ENCODE measurements at places on chromosomes 7 and 10.
A peak's percentile ranks its signal among the peaks of the same experiment; 100 is the strongest.

GRCh38 chr10:79101560-79102497 is 33.1 kb downstream of the ZMIZ1 start:
- DNase-seq: no peak

DNA sequence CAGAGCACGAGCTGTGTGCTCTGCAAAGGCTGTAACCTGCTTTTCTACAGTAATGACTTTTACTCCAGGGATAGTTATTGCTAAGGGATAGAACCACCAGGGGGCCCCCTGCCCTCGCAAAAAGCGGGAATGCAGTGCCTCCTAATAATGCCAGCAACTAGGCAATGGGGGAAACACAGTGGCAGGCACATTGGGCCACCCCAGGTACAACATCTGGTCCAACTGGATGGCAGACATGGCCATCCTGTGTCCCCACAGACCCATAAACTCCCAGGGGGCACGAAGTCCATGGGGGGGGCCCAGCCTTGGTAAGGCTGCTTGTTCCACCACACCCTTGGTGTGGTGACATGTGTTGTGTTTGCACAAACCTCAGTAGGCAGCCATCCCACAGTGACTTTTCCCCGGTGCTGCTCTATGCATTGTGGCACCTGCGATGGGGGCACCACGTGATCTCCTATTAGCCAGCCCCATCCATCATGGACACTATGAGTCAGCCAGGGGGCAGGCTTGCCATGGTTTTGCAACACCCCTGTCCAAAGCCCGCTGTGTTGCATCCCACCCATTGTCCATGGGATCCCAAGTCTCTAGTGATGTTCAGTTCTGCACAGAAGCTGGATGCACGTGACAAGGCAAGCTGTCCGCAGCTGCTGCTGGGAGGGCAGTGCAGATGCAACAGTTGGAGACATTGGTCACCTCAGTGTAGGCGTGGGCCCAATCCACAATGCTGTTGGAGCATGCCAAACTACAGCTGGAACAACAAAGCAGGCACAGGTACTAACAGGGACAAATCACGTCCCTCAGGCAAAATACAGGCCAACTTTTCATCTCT is 84.0 kb downstream of the ANLN start:
- no peak for DNase-seq

DNA sequence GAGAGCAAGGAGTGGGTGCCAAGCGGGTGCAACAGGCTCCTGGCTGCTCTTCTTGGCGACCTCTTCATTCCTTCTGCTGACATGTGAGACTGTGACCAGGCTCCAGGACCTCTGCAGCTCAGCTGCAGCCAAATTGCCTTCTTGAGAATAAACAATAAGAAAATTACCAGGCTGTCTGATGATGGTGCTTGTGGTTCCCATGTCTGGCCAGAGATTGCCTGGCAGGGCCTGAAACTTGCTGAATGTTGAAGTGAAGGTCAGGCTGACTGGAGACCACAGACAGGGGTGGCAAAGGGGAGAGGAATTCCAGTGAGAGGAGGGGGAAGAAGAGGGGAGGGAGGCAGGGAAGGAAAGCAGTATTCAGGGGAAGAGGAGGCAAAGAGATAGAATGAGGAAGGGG is 497.4 kb upstream of the PODXL start:
- DNase-seq: no peak

GRCh38 chr10:683448-684071 is 5.9 kb downstream of the DIP2C start:
- DNase-seq: no peak

- DNase-seq: no peak
Measured at GRCh38 chr10:86635402-86635801, 18.9 kb upstream of the OPN4 start.

GRCh38 chr7:25206765-25207164 is 21.5 kb downstream of the NPVF start:
- no peak for DNase-seq

GRCh38 chr10:97182288-97182990 is 3.3 kb downstream of the SLIT1 start:
- DNase-seq: no peak

- DNase-seq: peak; percentile 83
Measured at GRCh38 chr7:76358481-76359110, at the start of gene YWHAG. YWHAG (minus strand) TSS chr7:76358991; CDS start chr7:76358808, 183 bp downstream.

- DNase-seq: no peak
Measured at GRCh38 chr7:113891031-113891350, 27.8 kb downstream of the PPP1R3A start.

DNA sequence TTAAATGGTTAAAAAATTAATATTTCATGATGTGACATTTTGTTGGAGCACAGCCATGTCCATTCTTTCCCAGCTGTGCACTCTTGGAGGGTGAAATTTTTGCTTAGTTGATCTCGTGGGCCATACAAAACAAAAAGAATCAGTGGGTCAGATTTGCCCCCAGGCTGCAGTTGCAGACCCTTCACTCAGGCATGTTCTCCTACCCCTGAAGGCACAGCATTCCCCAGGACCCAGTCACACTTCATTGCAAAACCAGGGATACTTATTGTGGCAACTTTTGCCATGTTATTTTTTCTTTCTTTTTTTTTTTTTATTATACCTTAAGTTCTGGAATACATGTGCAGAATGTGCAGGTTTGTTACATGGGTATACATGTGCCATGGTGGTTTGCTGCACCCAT is 6.0 kb downstream of the TAS2R40 start:
- no peak for DNase-seq

GRCh38 chr10:19302117-19302516 is 253.5 kb downstream of the MALRD1 start:
- no peak for DNase-seq

DNA sequence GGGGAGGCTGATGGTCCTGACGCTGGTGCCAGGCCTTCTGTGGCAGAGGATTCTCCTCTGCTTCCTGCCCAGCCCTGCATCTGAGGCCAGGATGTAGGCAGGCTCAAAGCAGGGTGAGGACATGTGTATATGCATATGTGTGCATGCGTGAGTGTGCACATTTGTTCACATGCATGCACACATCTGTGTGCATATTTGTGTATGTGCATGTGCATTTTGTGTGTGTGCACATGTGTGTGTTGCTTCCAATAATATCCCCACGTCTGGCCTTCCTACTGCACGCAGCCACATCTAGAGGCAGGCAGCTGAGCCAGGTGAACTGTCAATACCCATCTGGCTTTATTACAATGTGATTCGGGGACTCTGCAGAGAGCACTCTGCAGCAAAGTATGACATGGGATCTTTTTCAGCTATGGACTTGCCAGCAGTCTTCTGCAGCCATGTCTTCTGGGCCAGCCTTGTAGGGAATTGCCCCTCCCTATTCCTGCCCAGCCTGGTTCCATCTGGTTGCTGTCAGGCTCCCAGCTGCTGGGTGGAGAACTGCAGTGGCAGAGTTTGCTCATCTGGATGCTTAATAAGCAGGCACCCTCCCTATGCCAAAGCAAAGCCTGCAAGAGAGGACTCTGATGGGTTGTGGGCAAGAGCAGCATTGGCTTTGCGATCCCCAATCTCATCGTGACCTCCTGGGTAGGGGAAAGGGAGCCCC is 140.7 kb downstream of the PFKFB3 start:
- DNase-seq: no peak

DNA sequence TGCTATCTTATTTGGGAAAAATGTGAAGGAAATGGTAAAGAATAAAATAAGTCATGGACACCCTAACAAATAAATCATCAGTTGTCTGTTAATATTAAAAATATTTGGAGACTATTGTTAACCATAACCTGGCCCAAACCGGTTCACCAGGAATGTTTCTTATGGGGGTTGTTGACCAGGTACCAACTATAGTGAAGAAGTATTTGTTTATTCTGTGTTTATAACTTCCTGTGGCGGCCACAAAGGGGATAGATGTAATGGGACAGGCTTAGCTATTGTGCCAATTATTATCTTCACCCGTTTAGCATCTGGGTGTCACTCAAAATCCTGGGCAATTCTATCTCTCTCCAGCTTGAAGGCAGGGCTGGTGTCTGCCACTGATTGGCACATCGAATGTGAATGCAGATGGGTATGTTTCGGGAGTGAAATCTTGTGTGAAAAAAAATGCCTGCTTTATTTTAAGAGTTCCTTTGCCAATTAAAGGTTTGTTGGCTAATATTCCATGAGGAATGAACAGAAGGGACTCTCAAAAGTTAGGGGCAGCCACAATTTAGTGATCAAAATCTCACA is 500.9 kb downstream of the ARL4A start:
- DNase-seq: no peak

GRCh38 chr10:4677296-4678021 is 148.5 kb upstream of the AKR1E2 start:
- DNase-seq: no peak

GRCh38 chr7:48481235-48481634 is 310.0 kb downstream of the ABCA13 start:
- no peak for DNase-seq

DNA sequence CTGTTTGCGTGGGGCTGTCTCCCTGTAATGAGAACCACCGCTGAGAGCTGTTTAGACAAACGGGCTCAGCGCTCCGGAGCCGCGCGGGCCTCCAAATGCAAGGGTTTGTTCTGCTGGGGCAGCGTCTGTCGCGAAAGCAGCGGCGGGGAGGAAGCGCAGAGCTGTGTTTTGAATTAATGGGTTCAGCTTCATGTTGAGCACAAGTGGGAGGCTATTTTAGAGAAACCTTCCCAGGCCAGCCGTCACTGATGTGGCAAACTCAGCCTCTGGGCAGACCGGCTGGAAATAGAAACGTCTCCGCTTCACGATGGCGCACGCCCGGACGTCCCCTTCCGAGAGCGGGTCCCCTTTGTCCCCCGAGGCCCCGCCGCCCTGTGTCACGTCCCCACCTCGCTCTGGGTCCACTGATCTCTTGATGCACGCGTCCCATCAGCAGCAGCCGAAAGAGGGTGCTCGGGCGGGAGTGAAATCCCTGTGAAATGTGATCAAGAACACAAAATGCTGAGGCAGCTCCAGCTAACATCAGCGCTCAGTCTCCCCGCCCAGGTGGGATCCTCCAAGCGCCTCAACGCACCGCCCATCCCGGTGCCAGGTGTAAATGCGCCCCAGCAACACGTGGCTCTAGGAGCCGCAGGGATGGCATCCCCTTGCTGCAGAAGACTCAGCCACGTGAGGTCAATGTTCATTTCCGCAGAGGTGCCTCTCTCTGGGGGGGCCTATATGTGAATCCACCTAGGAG is 44.9 kb downstream of the BAMBI start:
- no peak for DNase-seq

- DNase-seq: no peak
Measured at GRCh38 chr10:44619521-44619920, 234.6 kb upstream of the CXCL12 start.

DNA sequence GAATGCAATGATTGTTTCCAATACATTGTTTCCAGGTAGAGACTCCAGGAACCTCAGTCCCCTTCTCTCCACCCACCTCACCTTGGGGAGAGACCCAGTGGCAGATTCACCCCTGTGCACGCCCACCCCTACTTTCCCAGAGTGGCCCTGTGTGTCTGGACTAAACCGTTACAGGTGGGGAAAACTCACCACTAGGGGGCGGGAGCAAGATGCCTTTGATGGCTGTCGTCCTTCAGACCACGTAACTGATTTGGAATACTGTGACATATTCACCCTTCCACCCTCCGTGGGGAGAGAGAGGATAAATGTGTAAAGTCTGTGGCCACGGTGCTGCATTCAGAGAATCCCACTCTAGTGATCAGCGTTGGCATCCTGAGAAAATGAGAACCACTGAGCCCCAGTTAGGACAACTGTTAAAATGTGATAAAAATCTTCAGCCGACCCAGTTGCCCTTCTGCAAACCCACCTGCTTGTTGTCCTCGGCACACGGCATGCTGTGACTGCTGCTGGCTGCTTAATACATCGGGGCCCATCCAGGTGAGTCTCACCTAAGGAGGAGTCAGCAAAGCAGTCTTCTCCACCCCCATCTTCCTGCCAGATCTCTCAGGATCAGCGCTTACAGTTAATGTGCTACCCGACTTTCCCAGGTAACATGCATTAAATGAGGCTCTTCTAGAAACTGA is 41.5 kb upstream of the NMT2 start:
- DNase-seq: peak; percentile 1

DNA sequence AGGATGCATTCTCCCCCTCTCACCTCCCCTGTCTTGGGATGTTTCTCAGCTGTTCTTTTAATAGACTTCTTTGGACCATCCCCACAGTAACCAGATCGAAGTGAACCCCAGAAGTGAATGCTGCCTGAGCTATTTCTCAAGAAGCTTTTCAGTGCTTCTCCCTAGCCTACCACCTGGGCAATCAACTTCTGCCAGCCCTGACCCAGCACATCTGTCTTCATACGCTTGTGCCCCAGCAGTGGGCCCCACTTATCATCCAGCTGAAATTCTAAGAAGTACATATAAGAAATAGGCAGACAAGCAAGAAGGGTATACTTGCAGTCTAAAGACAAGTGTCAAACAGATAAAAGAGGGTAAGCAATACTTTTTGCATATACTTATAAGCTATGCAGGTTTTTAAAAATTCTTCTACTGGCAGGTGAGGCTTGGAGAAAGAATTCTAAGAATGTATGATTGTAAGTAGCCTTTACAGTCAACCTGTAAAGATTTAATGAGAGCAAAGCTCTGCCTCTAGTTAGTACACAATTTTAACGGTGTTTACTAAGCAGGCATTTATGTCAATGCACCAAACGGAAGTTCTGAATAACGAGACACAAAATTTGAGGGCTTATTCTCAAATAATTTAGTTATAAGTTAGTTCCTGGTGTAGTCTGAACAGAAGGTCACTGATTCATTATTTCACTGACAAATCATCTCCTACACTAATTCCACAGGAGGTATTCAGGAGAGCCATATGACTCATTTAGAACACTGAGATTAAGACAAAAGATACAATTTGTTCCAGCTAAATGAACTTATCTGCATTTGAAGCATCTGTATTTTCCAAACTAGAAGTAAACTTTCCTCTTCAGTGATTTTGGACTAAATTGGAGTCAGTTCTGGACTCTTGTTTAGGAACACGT is 83.3 kb downstream of the RNLS start:
- DNase-seq: no peak

DNA sequence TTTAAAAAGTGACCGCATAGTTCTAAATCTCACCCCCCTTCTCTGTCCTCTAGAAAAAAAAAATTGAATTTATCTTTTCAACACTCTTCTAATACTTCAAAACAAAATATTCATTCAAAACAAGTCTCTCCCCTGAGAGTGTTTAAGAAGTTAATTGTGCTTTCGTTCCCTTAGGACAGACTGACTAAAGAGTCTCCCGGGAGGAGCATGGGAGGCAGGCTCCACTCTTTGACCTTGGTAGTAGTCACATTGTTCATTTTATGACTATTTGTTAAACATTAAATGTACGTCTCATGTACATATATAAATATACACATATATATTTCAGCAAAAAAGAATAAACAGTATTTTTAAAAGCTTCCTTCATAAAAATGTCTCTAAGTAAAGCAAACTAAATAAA is 35.3 kb upstream of the SPOCK2 start:
- no peak for DNase-seq
